ENCODE measurements at places on chromosomes 1 and 21.

DNA sequence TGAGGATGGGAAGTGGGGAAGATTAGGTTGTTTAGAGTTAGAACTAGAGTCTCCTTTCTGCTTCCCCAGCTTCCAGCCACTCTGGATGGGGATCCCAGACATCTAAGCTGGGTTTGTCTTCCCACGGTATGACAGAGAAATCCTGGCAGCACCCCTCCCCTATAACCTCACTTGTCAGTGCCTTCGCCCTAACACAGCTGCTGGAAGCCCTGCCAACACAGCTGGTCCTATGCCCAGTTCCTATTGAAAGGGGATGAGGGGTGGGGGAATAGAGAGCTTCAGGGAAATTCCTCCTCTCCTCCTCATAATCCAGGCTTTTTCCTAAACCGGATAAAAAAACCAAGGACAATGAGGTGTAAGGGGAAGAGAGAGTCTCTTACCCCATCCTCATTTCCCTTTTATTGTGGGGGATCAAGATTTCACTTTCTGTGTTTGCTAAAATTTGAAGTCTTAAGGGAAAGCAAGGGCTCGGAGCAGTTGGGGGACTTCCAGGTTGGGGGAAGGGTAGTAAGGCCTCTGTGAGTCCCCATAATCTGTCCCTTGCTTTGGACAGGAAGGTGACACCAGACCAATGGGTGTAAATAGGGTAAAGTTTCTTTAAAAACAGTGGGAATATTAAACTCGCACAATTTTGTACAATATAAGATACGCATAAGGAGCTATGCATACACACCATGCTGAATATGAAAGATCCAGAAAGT, 590 bp downstream of the TMOD4 start:
- no peak for DNase-seq

DNA sequence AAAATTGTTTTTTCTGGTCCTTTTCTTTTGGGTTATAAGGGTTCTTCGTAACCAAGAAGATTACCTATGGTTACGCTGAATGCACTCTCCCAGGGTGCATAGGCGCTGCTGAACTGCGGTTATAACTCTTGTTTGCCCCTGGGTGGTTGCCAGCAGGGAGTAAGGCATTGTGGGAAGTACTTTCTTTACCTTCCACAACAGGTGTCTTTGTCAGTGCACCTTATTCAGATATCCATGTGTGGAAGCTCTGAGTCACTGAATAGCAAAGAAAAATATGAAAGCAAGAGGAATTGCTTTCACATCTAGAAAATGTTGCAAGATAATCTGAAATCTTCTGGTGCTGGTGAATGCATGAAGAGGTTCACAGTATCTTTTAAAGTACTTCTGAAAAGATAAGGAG, 124.4 kb upstream of the CACYBP start:
- peak; percentile 9 for DNase-seq

GRCh38 chr1:186492531-186493291, 31.8 kb upstream of the PDC start:
- no peak for DNase-seq

GRCh38 chr1:210332719-210333398, 4.2 kb downstream of the HHAT start:
- DNase-seq, result no peak

DNA sequence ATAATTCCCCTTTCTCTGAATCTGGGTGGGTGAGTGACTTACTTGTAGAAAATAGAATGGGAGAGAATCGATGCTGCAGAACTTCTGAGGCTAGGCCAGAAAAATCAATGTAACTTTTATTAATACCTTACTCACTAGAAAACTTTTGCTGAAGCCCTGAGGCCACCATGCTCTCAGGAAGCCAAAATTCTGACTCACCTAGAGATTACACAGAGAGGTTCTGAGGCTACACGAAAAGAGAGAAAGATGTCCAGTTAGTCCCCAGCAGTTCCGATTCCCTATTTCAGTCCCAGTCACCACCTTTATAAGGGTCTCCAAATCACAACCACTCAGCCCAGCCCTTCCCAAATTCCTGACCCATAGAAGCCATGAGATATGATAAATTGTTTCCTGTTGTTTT, 135.2 kb downstream of the NTPCR start:
- no peak for DNase-seq
